ENCODE measurements at places on chromosomes 12 and 14.

GRCh38 chr12:110575326-110575725 lies 7.8 kb downstream of the PPTC7 start:
- no peak for DNase-seq

- no peak for DNase-seq
These were observed 16.3 kb upstream of the IRF2BPL start for GRCh38 chr14:77044783-77045237.

DNA sequence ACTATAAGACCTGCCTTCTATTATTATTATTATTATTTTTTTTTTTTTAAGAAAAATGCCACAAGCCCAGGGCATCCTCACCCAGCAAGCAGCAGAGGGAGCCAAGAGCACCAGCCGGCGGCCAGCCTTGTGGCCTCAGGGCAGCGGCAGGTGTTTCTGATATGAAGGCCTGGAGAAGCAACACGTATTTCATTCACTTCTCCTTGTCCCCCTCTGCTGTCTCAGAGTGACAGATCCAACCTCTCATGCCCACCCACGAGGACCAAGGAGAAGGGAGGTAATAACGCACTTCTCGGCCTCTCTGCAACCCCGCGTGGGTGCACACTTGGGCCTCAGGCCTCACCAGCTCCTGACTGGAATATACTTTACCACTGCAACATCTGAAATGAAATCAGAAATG lies 25.4 kb downstream of the CDC42BPB start:
- DNase-seq = no peak

DNA sequence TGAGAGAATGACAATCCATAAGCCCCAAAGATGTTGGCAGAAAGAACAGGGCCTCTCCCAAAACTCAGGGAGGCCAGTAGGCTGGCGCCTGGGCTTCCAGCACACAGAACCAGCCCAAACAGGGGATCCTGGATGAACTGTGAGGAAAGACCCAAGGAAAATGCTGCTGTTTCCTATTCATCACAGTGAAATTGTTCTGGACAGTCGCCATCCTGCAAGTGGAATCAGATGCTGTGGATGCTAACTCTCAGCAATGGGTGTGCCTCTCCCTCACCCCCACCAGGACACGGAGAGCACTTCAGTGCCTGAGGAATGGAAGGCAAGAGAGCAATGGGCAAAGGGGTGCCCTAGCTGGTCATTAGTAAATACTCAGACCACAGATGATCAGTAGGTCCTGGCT lies 80.8 kb downstream of the ANO2 start:
- no peak for DNase-seq

DNA sequence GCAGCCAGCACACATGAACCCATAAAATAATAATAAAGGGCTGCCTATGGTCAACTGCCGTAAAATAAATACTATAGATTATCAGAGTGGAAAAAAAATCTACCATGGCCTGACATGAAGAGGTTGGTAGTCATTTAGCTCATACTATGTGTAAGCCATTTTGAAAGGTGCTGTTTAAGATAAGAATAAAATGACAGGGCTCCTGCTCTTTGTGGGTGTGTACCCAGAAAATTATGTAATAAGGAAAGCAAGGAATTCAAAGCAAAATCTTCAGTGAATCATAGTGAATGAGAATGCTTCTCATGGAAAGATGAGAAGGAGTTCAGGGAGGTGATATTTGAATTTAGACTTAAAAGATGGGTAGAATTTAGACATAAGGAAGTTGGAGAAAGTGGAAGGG lies 42.9 kb upstream of the PPM1H start:
- no peak for DNase-seq

DNA sequence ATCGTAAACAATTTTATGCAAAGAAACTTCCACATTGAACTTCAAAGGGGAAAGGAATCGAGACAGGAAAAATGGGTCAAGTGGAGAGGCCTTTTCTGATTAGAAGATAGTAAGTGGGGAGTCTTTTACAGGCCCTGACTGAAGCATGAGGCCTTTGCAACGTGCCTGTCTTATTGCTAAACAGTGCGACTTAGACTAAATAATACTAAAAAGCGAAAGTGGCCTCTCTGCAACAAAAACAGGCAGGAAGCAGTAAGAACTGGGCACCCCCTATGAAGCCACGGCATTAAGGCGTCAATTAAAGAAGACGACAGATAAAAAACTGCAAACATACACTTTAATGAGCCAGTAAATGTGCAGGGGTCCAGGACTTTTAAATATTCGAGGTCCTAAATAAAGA lies 283.4 kb upstream of the GRIP1 start:
- no peak for DNase-seq

DNA sequence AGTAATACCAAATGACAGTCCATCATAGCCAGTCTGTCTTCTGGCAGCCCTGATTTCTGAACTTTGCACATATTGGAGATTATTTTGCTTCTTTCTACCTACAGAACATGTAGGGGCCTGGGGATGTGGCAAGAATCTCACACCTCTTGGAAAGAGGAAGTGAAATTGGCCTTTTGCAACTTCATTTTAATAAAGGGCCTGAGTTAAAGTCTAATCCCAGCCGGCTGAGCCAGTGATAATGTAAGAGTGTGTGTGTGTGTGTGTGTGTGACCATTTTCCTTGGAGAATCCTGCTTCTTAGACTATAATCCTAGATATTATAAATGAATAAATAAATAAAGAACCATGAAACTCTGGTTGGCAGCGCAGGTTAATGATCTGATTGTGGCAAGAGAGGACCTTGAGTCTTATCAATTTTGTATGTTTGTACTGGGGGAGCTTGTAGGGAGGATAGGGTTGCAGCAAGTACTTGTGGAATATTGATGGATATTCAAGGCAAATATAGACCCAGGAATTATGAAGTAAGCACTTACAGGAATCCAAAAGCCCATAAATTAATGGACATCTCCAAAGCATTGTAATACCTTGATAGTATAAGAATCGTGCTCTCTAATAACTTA lies 233.2 kb upstream of the AMIGO2 start:
- peak; percentile 62 for DNase-seq

DNA sequence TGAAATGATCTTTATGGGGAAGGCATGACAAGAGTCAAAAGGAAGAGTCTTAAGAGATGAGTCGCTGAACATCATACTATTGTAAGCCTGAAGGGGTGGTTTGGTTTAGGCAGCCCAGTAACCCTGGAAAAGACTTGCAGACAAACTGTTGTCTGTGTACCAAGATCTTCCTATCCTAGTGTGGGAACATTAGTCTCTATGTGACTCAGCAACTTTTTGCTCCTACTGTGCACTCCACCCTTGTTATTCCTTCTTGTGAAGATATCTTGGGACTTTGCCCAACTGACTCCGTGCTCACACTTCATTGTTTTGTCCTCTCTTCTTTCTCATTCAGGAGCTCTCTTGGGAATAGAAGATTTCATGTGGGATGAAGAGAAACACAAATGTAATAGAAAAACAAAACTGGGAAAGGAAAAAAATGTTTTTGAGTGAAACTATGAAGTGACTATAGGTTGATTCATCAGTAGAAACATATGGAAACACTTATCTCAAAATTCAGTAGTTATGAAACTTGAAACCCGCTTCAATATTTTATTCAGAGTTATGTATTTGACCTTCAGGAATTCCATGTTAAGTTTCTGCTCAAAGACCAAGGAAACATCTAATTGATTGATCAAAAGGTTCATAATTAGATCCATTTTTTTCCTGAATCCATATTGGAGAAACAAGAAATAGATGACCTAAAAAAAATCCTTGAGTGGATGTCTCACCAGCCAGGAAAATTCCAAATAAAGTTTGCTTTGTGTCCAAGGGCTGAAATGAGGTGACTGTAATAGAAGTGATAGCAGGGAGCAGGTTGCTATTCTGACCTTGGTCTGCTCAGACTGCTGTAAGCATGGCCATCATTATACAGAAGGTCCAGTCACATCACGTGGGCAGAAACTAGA lies 67.2 kb downstream of the BTG1 start:
- peak; percentile 94 for DNase-seq

DNA sequence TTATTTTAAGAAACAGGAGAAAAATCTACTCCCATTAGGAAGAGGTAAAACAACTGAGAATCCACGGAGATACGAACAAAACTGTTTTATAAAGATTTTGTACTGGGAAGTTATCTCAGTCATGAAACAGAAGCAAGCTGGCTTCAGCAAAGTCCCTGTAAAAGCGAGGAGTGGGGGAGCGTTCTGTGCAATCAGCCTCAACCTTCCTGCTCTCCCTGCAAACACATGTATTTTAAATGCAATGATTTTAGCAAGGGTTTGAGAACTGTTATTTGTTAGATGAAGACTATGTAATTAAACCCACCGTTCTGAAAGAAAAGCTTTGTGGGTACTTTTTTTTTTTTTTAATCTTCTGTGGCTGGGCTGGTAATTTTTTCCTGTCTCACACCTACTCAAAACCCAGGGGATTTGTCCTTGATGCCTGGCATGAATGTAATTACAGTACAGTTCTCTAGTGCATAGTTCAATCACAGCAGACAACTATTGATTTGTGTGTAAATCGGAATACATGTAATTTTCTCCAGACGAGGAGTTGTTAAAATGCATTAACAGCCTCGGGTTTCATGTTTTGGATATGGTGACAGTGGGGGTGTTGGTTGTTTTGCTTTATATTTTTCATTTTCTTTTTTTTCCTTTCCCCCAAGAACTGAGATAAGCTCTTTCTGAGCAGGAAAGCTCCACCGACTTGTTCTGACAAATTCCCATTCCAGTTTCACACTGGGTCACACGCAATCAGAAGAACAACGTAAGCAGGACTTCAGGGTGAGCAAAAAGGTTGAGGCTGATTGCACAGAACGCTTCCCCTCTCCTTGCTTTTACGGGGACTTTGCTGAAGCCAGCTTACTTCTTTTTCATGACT lies 153.6 kb downstream of the PHLDA1 start:
- peak; percentile 17 for DNase-seq

- DNase-seq = no peak
These were observed 687.8 kb downstream of the NRXN3 start for GRCh38 chr14:78857974-78858373.

GRCh38 chr12:57898308-57898970 lies 42.9 kb upstream of the ATP23 start:
- peak; percentile 31 for DNase-seq

DNA sequence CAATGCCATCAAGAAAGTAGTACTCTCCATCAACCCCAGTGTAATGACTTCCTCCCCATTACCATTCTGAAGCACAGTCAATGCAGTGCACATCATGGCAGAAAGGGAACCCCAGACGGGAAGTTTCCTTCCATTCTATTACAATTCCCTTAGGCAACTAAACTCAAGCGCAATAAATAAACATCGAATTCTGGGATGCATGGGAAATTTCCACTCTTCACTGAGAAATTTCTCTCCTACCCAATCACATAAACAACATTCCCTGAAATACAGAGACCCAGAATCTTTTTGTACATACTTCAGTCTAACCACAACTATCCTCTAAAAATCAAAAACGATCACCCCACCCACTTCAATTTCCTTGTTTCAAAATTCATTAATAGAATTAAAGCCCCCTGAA lies 20.0 kb downstream of the SARNP start:
- no peak for DNase-seq

- peak; percentile 70 for DNase-seq
These were observed 233.6 kb downstream of the BCL11B start for GRCh38 chr14:99038431-99038820.

- no peak for DNase-seq
These were observed 71.4 kb downstream of the PLXNC1 start for GRCh38 chr12:94219622-94220302.

DNA sequence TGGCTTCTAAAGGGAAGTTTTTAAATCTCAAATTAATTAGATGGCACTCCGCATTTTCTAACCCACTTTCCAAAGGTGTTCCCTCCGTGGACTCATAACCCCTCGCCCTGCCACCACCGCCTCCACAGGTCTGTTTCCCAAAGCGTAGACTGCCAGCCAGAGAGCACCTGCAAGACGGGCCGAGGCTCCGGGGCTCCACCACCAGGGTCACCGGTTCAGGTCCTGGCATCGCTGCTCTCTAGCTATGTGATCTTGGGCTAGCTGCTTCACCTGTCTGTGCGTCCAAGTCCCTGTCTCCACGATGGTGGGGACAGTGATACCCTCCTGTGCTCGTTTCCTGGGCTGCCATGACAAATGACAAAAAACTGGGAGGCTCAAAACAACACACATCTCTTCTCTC lies 11.5 kb downstream of the RIMBP2 start:
- DNase-seq = no peak

- no peak for DNase-seq
These were observed 14.8 kb upstream of the BCL11B start for GRCh38 chr14:99286761-99287160.

GRCh38 chr14:89707086-89707485 lies 247.4 kb downstream of the EFCAB11 start:
- DNase-seq = no peak

GRCh38 chr12:69894800-69895383 lies 69.9 kb downstream of the MYRFL start:
- no peak for DNase-seq

GRCh38 chr12:122183588-122183940 lies 641 bp downstream of the LRRC43 start:
- no peak for DNase-seq

DNA sequence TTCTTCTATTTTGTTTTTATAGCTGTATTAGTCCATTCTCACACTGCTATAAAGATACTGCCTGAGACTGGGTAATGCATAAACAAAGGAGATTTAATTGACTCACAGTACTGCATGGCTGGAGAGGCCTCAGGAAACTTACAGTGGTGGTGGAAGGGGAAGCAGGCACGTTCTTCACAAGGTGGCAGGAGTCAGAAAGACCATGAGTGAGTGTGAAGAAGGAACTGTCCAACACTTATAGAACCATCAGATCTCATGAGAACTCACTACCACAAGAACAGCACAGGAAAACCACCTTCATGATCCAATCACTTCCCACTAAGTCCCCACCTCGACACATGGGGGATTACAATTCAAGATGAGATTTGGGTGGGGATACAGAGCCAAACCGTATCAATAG lies 42.3 kb downstream of the ARMH4 start:
- no peak for DNase-seq

DNA sequence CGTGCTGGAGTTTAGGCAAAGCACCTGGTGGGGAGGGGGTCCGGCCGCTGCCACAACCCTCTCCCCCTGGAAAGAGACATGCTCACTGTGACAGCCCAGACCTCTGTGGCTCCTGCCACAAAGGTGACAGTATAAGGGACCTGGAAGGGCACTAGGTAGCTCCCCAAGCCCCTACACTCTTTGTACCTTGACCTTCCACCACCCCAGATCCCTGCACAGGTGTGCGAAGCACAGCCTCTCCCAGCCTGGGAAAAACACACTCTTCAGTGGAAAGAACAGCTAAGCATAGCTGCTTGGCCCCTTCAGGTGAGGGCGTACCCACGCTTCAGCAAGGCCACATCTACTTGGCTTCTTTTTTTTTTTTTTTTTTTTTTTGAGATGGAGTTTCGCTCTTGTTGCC lies 4.9 kb upstream of the PLA2G1B start:
- no peak for DNase-seq

GRCh38 chr14:22429546-22430294 lies 159.3 kb downstream of the DAD1 start:
- DNase-seq = no peak

GRCh38 chr12:52320784-52321400 lies at the start of gene KRT83:
Gene KRT83 (minus strand): TSS chr12:52321398. CDS start chr12:52321335, 63 bp downstream.
- no peak for DNase-seq

GRCh38 chr12:52601671-52602070 lies 408 bp upstream of the KRT72 start:
- DNase-seq = no peak

- no peak for DNase-seq
These were observed 192.3 kb downstream of the ANO4 start for GRCh38 chr12:100986595-100987547.

GRCh38 chr12:6735448-6736191 lies 11.8 kb downstream of the COPS7A start:
- peak; percentile 57 for DNase-seq

- no peak for DNase-seq
These were observed 101.9 kb downstream of the NPAS3 start for GRCh38 chr14:33040372-33041140.
